NCI-H187 treated with DMSO at 0.1 percent for 48 hours (cell line): ENCODE measurements at places on chromosomes 12 and 14.

GRCh38 chr14:91252871-91253794 is 8.6 kb upstream of the GPR68 start:
- no peak for DNase-seq

DNA sequence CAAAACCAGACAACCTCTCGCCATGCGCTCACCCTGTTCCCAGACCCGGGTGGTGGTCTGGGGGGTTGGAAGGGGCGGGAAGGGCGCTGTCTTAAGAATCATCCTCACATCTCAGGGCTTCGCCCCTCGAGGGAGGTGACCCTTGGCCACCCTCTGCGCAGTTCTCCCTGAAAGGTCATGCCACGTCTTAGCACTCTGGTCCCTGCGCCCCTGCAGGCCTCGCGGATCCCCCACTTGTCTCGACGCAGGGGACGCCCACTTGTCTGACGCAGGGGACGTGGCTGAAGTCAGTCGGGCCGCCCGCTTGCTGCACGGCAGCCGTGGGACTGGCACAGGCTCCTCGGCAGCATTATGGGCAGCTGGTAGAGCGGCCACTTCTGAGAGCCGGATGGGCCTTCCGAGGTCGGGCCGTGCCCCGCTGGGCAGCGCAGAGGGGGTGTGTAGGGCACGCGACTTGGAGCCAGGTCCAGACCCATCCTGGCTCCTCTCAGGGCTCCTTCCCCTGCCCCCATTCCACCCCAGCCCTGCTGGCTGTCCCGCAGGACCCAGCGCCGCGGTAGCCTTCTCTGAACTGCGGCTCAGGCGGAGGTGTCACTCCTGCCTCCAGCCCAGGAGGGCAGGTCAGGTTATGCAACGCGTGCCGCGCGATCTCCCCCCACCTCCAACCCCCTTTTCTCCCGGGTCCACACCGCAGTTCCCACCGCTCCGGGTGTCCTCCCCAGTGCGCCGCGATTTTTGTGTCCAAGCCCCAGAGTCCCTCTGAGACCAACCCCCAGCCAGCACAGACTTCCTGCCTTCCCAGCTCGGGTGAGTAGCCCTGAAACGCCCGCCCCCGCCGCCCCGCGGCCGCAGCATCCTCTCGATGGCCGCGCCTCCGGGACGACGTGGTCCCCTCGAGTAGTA is 40.9 kb upstream of the CAPRIN2 start:
- DNase-seq, result no peak

DNA sequence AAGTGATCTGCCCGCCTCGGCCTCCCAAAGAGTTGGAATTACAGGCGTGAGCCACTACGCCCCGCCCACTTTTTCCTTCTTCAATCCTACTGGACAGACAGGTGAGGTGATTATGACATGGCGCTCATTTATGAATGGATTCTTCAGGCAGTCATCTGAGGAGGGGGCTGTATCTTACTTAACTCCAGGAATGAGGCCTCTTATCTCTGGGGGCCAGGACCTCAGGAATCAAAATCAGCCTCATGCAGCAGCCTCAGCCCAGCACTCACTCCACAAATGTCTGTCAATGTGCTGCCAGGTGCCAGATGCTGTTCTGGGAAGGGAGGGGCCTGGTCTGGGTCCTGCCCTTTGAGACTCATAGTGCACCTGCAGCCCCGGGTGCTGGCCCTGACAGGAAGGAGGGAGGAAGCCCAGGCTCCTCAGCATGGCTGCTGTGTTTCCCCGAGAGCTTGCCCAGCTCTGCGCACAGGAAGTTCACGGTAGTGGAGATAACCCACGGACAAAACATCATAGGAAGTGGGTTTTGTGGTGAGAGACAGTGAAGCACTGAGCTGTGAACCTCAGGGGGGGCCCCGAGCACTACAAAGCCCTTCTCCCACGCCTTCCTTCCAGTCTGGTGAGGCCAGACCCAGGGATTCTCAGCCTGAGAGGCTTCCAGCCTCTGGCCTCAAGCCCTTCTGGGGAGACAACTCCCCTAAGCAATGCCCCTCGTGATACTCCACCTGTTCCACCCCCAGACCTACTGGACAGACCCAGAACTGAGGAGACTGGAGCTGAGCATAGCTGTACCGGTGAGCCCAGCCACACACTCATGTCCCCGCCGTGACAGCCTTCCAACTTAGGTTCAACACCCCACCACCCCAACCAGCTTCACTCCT is 22.3 kb downstream of the GALNT6 start:
- DNase-seq, result no peak

GRCh38 chr12:52828156-52828555 is 6.0 kb downstream of the KRT79 start:
- no peak for DNase-seq
